ENCODE measurements at places on chromosomes 3 and 15.
A peak's percentile ranks its signal among the peaks of the same experiment; 100 is the strongest.

DNA sequence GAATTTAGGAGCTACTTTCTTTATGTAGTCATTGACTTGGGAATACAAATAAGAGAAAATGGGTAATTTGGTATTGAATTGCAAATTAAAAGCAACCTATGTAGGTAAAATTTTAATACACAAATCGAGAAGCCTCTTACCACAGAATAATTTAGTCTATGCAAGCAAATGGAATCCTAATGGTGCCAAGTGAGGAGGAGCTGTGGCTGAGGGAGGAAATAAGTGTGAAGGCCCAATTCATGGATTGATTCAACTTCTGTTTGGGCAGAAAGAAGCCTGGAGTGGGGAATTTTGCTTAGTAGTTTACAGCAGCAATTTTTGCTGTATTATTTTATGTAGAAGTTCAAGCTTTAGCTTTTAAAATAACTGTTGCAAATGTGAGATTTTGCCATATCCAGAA, 291.9 kb downstream of the OXSM start:
- no peak for DNase-seq

DNA sequence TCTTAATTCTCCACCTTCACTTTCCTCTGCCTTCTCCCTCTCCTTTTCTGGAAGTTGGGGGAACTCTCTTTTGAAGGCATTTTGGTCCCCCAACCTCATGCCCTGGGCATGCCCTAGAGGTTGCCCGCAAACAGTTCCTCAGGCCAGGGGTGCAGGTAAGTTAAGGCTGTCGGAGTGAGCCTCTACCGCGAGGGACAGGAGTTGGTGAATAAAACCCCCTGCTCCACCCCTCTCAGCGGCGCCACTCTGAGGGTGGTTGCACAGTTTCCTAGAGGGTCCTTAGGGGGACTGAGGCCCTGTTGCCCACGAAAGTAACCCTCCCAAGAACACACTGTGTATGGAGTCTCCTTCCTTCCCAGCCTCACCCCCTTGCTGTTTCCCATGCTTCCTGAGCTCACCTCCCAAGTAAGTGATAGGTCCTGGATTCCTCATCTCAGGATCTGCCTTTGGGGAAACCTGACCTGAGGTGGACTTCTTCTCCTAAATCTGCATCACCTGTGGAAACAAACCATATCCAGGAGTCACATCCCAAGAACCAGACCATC, 23.1 kb upstream of the THSD4 start:
- DNase-seq, result no peak

GRCh38 chr3:33131331-33132018, 17.7 kb downstream of the CRTAP start:
- DNase-seq, result no peak

GRCh38 chr3:123626881-123627280, 42.0 kb upstream of the HACD2 start:
- no peak for DNase-seq

- no peak for DNase-seq
These were observed 7.7 kb downstream of the PKM start for GRCh38 chr15:72223278-72223677.

- DNase-seq, result no peak
These were observed 21.5 kb downstream of the PDHB start for GRCh38 chr3:58411851-58412830.

DNA sequence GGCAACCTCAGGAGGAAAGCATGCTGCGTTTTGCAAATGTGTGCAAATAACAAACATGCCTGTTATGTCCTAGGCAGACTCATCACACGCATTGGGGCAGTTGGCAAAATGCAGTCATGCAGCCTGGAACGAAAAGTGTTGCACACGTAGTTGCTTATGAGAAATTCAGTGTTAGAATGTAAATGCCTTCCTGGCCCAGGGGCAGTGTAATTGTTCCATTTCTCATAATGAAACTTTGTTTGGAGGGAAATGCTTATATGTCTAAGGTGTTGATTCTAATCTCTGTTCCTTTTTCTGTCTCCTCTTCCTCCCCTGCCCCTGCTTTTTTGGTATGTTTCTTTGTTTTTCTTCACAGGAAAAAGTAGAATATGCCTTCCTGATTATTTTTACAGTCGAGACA, 156.0 kb downstream of the CACNA1D start:
- DNase-seq, result no peak

DNA sequence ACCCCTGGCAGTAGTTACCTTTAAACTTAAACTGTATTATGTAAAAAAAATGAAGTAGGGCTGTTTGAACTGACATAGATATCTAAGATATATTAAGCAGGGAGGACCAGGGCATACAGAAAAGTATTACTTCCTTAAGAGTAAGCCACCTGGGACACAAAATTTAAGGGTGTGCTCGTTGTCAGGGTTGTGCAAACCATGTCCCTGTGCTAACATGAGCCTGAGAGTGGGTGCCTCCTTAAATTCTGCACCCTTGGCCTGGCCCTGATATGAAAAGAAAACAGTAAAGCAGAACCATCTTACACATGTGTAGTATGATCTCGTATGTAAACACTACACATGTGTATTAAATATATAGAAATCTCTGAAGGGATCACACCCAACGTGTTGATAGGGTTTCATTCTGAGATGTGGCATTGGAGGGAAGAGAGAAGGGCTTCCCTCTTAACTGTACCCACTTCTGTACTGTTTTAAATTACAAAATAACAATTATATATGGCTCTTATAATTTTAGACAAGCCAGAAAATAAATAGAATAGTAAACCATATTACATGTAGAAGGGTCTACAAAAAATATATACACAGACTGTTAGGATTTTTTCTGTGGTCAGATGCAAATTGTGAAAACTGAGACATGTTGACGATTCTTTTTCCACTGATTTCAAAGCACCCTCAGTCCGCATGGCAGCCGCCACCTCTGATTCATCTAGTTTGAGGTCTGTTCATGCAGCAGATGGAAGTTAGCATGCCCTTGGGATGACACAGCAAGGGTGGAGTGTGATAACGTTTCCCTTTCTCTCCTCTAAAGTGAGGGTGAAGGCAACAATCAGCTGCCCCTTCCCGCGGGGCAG, 400.8 kb upstream of the PROK2 start:
- DNase-seq, result no peak

DNA sequence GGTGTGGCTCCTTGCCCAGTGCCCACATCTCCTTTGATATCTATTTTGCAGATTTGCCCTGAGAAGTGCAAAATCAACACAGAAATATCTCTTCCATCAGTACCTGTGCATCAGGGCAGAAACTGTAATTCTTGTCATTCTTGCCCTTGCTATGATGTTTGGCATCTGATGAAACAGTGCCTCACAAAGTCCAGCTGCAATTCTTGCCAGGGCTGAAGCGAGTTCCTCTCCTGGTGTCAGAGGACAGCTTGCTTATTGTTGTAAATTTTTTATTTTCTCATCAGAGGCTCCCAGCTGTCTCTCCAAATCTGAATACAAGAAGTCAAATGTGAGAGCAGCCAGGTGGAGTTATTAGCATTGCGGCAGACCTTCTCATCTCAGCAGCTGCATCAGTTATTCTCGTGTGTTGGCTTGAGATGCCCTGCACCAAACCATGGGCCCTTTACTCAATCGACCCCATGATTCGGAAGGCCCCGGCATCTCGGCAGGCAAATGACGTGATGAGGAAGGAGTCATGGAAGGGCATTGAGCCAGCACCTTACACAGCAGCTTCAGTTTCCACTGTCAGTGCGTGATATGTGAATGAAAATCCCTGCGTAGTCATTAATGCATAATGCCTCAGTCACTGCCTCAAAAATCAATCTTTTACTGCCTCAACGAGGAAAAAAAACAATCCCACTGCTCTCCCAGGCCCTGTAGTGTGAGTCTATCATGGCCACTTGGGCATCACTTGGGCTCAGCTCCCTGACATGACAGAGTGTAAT, 93.4 kb downstream of the CCNL1 start:
- no peak for DNase-seq

- DNase-seq, result no peak
These were observed 321.9 kb upstream of the RASGRP1 start for GRCh38 chr15:38886315-38887163.

GRCh38 chr15:64010719-64011118, 35.6 kb downstream of the DAPK2 start:
- DNase-seq, result peak; percentile 24

DNA sequence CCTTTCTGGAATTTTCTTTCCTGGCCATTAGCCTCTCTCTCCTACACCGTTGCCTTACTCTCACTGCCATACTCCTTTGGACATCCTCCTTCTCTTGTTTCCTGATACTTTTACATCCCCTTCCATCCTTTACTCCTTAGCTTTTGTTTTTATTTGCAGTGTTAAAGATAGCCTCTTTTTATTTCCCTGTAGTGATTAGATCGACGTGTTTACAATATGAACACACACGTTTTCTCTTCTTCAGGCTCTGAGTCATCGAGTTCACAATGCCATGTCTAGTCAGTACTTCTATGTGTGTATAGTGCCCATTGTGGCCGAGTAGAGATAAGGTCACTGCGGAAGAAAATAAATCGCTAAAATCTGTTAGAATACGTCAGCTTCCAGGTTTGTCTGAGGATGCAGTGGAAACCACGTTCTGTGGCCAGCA, 208.5 kb downstream of the LPP start:
- no peak for DNase-seq

DNA sequence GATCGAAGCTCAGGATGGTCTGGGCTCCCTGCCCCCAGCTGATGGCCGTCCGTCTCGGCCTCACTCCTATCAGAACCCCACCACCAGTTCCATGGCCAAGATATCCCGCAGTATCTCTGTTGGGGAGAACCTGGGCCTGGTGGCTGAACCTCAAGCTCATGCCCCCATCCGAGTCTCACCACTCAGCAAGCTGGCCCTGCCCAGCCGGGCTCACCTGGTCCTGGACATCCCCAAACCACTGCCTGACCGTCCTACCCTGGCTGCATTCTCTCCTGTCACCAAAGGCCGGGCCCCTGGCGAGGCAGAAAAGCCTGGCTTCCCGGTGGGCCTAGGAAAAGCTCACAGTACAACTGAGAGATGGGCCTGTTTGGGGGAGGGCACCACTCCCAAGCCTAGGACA, 4.4 kb upstream of the JMJD7 start:
- DNase-seq, result no peak

GRCh38 chr3:186451371-186451770, 89.3 kb upstream of the DGKG start:
- DNase-seq, result no peak

GRCh38 chr3:23748398-23749110, 57.2 kb upstream of the UBE2E1 start:
- DNase-seq, result no peak

- DNase-seq, result no peak
These were observed 79.8 kb downstream of the PRICKLE2 start for GRCh38 chr3:64145438-64145837.

- DNase-seq, result no peak
These were observed 230.4 kb downstream of the ARRDC4 start for GRCh38 chr15:98190914-98191313.

GRCh38 chr3:125462722-125463299, 57.2 kb downstream of the SNX4 start:
- DNase-seq, result no peak

GRCh38 chr15:50979041-50979440, 70.6 kb downstream of the AP4E1 start:
- no peak for DNase-seq

DNA sequence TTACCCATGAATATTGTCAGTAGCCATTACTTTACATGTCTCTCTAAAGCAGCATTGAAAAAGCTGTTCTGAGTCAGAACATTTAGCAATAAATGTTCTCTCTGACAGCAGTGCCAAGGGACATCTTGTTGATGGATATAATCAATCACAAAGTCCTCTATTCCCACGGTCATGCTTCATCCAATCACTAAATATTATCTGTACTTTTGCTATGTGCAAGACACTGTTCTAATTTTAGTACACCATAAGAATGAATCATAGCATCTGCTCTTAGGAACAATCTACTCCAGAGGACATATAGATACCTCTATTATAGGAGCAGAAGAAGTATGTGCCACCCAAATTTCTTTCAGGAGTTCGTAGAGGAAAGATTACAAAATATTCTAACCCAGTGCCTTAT, 142.5 kb upstream of the MBNL1 start:
- DNase-seq, result no peak

- peak; percentile 67 for DNase-seq
These were observed at the start of gene DALRD3 for GRCh38 chr3:49017971-49018706. TSS of gene DALRD3 (minus strand) at chr3:49018580. CDS start at chr3:49018564, 16 bp downstream.

GRCh38 chr3:3998140-3998922, 199.1 kb downstream of the LRRN1 start:
- no peak for DNase-seq

GRCh38 chr3:128270559-128271492, 117.5 kb downstream of the EEFSEC start:
- DNase-seq, result no peak

DNA sequence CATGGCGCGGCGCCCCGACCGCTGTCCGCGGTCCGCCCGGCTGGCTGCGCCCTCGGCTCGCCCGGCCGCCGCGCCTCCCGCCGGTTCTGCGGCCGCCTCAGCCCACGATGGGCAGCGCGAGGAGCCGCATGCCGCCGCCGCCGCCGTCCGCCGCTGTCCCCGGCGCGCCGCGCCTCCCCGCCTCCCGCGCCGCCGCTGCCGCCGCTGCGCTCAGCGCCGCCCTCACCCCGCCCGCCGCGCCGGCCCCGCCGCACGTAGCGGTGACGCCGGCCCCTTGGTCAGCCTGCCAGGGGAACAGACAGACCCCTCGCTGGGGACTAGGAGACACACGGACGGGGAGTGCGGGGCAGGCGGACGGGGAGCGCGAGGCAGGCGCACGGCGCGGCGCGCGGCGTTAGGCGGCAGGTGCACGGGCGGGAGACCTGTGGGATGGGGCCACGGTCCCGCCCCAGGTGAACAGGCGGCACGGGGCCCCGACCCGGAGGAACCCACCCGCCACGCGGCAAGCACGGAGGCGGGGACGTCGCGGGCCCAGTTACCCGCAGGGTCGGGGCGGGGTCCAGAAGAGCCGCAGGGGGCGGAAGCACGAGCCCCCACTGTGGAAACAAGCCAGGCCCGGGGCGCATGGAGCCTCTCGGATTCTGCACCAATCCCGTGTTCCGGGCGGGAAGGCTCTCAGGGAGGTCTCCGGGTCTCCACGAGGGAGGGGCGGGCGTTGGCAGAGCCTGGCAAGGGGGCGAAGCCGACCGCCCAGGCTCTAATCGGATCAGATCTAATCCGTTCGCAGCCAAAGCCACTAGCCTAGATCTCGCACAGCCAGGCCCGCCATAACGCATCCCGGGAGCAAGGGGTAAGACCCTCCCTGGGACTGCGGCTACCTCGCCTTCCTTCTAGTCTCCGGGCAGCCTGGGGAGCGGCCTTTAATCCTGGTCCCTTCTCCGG, at the start of gene CSPG5:
Gene CSPG5, minus strand, starts transcription at position 175 of the 942 bp plus-strand sequence. Its CDS starts 172 bp downstream, at position 3.
- no peak for DNase-seq

DNA sequence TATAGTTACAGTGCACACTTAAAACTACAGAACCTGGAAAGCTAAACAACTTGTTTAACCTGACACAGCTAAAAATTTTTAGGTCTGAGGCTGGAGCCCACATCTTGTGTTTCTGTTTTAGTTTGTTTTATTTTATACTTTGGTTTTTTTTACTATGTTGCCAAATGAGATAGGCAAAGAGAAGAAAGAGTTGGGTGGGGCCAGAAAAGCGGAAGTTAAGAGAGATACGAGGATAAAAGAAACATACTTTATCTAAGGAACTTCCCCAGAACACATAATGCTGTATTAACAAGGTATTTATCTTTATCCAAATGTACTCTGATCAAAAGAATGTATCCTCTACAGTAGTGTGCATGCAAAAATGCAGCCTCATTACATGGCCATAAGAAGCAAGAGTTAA, 1145.7 kb downstream of the EPHA3 start:
- no peak for DNase-seq

GRCh38 chr3:20073068-20073467, 32.8 kb downstream of the KAT2B start:
- DNase-seq, result no peak

GRCh38 chr3:2897821-2898220, 212.4 kb downstream of the IL5RA start:
- no peak for DNase-seq
